T47D (cell line): ENCODE measurements at places on chromosomes 2 and 18.

- no peak for DNase-seq
Measured at GRCh38 chr2:186042207-186043028, 303.8 kb downstream of the FSIP2 start.

- DNase-seq = no peak
Measured at GRCh38 chr2:195279840-195280427, 377.1 kb upstream of the SLC39A10 start.

DNA sequence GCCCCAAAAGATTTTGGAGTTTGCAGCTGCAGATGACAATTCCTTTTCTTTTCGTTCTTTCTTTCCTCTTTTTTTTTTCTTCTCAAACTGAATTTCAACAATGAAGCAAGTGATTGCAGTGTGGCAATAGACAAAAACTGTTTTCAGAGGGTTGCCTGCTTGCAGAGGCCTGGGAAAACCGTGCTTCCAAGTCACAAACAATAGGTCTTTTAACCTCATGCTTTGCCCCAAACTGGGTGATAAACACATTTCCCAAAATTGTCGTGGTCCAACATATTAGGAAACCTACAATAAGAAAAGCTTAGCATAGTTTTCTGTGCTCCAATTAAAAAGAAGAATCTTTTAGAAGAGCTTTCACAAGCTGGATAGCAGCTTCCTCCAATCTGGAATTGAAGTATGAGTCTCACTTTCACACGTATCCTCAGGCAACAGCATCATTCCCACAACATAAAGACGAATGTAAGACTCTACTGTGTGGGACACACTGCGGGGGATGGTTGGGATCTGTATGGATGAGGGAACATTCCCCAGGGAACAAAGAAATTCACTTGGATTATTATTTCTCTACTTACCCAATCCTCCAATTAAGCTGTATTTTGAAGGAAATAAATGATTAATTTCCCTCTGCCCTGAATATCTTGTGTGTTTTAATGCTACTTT is 656.1 kb downstream of the RNF144A start:
- DNase-seq = no peak

GRCh38 chr2:141560723-141561122 is 570.1 kb downstream of the LRP1B start:
- DNase-seq = no peak

DNA sequence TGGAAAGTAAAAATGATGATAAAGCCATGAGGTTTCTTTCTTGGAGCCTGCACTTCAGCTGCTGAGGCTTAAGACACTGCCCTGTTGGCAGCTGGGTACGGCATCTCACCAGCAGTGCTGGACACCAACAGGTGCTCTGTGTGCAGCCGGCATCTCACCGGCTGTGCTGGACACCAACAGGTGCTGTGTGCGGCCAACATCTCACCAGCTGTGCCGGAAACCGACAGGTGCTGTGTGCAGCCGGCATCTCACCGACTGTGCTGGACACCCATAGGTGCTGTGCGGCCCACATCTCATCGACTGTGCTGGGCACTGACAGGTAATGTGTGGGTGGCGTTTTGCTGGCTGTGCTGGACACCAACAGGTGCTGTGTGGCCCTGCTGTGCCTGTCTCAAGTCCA is 190.8 kb downstream of the TMEM18 start:
- no peak for DNase-seq

GRCh38 chr2:101267671-101268656 is 15.3 kb downstream of the CNOT11 start:
- no peak for DNase-seq

GRCh38 chr2:42077343-42077742 is 29.5 kb downstream of the PKDCC start:
- no peak for DNase-seq

GRCh38 chr18:72895548-72895947 is 27.8 kb upstream of the NETO1 start:
- no peak for DNase-seq

DNA sequence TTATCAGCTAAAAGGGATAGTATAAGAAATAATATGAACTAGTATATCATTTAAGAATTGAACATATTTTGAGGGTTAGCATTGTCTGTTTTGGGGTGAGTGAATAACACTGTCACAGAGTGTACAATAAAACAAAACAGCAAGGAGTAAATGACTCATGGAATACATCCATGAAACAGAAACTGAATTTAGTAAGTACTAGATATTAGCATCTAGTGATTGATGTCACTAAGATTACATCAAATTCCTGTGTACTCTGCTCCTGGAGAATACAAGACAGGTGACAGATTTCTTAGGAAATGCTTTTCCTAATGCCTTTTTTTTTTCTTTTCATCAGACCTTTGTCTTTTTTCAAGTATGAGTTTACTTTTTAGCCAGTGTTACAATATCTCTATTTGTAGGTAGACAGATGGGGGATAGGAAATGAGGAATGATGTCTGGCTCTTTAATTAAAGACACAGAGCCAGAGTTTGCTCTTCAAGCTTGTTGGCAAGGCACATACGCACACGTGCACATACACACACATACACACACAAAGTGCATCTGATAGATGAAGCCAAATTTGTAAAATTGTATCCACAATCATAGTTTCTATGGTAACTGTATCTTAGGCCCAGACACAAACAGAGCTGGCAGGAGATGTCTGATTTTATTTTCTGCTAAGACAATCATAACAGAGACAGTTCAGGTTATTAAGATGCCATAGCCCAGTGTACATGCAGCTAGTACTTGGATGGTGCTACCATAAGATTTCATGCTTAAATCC is 138.2 kb upstream of the NRP2 start:
- no peak for DNase-seq

DNA sequence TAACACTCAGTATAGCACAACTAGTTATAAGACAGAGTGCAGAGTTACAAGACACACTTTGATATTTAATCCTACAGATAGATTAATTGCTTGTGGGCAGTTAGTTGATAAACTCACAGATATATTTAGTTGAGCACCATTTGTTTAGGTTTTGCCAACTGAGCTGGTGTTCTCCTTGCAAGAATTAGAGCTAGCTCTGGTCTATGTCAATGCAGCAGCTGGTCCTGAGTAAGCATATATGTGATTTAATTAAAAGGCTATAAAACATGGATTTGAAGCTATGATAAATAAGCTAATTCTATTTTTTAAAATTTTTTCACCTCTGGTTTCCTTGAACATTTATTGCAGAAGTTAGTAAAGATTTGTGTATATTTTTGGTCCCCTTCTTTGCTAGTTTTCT is 35.6 kb downstream of the GPD2 start:
- no peak for DNase-seq

DNA sequence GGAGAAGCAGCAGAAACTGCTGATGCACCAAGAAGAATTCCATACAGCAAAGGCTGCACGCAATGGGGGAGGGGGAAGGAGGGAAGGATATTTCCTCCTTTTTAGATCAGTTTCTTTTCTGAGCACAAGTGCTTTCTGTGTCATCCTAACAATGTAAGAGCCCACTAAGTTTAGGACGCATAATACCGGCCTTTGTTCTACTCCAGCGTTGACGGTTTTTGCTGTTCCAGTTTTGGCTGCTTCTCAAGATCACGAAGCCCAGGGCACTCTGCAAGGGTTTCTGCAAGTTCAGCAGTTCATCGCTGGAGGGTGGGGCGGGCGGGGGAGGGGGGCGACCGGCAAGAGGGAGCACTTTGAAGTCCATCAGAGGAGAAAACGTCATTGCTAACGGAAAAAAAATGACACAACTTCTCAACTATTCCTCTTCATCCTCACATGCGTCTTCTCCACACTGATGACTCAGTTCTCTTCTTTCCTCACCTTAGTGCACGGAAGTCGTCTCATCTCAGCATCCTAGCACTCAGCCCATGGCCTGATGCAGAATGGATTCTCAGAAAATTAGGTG is 8.7 kb downstream of the FAM178B start:
- no peak for DNase-seq

DNA sequence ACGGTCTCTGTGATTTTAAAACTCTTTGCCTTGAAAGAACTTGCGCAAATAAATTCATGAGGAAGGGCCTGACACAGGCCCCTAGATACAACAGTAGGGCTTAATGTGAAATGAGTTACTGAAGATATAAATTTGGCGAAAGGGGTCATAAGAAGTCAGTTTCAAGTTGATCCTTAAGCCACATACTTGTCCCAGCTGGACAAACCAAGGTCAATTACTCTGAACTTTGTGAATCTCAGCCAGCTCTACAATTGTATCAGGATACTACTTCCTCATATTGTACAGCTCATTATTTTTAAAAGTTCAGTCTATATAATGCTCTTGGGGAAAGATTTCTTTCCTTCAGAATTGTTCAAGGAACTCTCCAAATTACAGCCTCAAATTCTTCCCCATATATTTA is 432.8 kb downstream of the METTL4 start:
- DNase-seq = no peak

DNA sequence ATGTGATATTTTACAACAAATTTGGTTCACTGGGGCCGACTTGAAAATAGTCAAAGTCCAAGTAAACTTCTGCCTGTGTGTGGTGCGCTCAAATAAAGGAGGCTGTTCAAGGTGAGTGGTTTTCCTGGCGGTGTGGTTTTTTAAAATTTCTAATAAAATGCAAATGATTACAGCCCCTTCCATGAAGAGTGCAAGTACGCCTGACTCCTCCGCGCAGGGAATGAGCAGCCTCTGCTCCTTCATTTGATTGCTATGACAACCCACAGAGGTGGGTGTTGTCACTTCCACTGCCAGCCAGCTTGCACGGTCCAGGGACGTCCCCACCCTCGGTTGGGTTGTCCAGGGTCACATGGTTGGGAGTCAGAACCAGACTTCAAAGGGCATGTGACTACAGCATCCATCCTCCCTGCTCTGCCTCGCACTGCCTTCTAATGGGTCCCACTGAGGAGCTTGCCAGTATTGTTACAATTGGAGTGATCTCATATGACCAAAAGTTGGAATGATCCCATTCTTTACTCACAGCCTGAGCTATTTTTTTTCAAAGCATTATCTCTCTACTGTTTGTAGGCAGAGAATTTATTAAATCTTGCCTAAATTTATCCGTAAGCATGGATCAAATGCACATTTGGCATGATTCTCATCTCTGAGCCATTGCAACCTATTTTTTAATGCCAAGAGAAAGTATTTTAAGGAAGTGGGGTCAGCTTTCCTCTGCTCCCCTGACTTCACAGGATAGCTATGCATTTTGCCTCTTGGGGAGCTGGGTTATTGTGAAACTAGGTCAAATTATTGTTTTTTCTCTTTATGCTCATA is 121.3 kb downstream of the AGAP1 start:
- no peak for DNase-seq
